Fibroblast of lung (primary cell): ENCODE measurements at places on chromosomes 1 and 21. TPM values are rescaled to one million over a fixed set of nuclear protein-coding genes. Genes with fewer than 3 reads are reported as not detected.

CELA2B gene
- total RNA-seq: not detected in 2 replicates

FCRL1 gene
- total RNA-seq: not detected in 2 replicates

S100A7A gene
- total RNA-seq: not detected in 2 replicates

CLCA4 gene
- not detected in 2 replicates for total RNA-seq

KDM1A gene
- 72.0 and 79.6 TPM in 2 replicates for total RNA-seq

MTARC2 gene
- total RNA-seq: 9.0 and 12.6 TPM in 2 replicates
